ENCODE measurements at places on chromosomes 3 and 15.

GRCh38 chr15:83207009-83207659 is 489 bp downstream of the HDGFL3 start:
- no peak for DNase-seq

GRCh38 chr3:111603679-111604078 is 8.5 kb upstream of the ZBED2 start:
- no peak for DNase-seq

GRCh38 chr3:171404376-171404967 is 55.7 kb downstream of the TNIK start:
- DNase-seq: no peak

GRCh38 chr3:74267131-74267530 is 347.3 kb downstream of the CNTN3 start:
- DNase-seq: no peak

GRCh38 chr3:176584413-176585176 is 612.7 kb downstream of the TBL1XR1 start:
- DNase-seq: no peak
